CD4-positive, alpha-beta T cell treated with Interleukin-6 for 4 hours (primary cell): ENCODE measurements at places on chromosomes 11 and 22.

- DNase-seq: no peak
These were observed 214.0 kb upstream of the SYN3 start for GRCh38 chr22:33272180-33272579.

DNA sequence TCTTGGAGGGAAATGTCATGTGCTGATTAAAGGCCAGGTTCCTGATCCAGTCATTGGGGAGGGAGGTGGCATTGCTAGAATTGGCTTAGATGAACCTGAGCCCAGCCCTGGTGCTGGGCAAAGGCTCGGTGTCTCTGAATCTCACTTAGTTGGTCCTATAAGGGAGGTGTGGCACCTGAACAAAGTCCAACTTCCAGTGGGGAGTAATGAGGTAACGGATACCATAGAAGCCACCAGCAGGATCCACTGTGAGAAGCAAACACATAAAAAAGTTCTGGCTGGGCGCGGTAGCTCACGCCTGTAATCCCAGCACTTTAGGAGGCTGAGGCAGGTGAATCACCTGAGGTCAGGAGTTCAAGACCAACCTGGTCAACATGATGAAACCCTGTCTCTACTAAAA lies 26.6 kb downstream of the PRDM11 start:
- no peak for DNase-seq

DNA sequence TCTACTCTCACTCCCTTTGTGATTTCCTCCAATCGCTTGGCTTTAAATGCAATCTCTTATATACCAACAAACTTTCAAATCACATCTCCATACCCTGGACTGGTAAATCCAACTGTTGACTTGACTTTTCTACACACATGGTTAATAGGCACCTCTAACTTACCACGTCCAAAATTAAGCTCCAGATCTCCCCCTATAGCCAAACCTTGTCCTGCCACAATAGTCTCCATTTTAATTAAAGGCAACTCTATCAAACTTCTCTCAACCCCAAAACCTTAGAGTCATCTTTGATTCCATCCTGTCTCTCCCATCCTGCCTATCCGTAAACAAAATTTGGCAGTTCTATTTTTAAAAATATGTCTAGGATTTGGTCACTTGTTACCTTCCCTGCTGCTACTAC lies 141.8 kb upstream of the DDI1 start:
- no peak for DNase-seq

GRCh38 chr22:35044607-35045390 lies 21.2 kb upstream of the ISX start:
- DNase-seq: no peak

DNA sequence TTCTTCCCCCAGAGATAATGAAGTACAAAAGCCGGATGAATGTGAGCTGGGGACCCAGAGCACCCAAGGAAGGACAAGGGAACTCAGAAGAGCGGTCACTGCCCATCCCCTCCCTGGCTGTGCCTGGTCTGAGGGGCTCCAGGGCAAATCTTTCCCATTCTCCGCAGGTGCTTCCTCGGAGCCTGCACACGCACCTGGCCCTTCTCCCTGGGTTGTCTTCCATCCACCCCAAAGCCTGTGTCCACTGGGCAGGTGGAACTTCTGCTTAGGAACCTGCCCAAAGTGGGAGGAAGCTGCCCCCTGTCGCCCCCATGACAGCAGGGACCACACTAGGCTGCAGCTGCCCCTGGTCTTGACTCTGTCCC lies 121.0 kb upstream of the FGF3 start:
- DNase-seq: no peak

GRCh38 chr22:22574361-22574760 lies 15.3 kb upstream of the PRAME start:
- DNase-seq: no peak

- no peak for DNase-seq
These were observed 1484.5 kb upstream of the TENM4 start for GRCh38 chr11:80925321-80925720.

DNA sequence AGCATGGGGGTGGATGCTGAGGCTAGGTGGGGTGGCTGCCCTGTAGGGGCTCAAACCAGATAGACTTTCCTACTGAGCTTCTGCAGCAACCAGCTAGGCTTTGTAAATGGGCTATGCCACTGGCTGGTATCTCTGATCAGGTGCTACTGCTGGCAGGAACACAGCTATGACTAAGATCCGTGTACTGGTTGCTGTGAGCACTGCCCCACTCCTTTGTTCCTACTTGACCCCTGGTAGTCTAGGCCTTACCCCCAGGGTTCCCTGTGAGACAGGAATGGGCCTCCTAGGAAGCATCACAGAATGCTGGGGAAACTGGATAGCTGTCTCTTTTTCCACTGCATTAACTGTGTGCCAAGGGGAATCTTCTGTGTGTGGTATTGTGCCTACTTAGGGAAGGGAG lies 58.4 kb upstream of the GAB2 start:
- DNase-seq: no peak

DNA sequence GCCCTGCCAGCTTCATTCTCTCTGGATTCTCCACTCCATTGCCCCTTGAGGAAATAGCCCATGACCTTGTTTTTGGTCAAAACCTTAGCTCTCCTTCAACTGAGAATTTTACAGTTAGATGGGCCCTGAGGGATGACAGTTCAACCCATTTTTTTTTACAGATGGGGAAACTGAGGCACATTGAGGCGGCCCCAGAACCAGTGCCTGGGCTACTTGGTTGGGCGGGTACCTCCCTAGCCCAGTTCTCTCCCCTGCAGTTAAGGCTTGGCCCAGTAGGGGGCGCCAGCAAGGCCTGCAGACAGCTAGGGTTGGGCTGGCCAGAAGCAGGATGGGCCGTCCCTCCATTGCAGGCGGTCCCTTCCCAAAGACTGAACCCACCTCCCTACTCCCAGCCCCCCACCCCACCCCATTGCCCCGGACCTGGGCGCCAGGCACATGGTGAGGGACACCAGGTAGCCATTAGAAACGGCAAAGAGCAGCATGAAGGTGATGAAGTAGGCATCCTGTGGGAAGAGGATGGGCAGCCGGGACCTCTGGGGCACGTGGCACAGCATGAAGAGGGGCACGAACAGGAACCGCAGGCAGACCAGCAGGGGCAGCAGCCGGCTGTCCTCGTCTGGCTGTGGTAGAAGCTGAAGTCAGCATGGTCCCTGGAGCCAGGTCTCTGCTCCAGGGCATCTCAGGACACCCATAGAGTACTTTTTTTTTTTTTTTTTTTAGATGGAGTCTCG lies 7.6 kb downstream of the SLC29A2 start:
- peak; percentile 73 for DNase-seq

DNA sequence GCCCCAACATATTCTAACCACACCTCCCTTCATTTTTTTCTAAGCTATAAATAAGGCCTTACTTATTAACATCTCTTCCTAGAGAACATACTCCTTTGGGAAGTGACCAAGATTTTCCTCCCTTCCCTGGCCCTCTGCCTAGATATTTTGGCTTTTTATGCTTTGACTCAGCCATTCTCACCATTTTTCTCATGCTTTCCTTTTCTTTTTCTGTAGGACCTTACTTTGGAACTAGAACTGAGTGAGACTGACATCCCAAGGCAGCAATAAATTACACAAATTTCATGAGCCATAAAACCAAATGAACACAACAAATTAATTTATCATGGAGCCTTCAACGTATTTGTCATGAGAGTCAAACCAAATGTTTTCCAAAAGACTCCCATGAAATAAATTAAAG lies 142.7 kb upstream of the CTSC start:
- no peak for DNase-seq

DNA sequence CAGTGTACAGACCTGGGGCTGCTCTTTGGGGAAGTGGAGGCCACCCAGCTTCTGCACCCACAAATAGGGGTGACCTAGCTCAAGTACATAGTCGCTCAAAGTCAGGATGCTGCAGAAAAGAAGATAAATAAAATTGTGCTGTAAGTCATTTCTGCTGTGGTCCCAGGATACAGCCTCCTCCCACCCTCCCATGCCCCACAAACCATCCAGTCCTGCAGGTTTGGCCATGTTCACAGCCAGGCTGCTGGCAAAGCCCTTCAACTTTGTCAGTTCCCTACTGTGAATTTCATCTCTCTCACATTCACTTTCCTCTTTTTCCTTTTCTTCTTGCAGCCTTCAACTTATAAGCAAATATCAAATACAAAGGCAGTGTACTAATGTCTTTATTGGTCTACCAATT lies 33.6 kb downstream of the THOC5 start:
- DNase-seq: no peak

DNA sequence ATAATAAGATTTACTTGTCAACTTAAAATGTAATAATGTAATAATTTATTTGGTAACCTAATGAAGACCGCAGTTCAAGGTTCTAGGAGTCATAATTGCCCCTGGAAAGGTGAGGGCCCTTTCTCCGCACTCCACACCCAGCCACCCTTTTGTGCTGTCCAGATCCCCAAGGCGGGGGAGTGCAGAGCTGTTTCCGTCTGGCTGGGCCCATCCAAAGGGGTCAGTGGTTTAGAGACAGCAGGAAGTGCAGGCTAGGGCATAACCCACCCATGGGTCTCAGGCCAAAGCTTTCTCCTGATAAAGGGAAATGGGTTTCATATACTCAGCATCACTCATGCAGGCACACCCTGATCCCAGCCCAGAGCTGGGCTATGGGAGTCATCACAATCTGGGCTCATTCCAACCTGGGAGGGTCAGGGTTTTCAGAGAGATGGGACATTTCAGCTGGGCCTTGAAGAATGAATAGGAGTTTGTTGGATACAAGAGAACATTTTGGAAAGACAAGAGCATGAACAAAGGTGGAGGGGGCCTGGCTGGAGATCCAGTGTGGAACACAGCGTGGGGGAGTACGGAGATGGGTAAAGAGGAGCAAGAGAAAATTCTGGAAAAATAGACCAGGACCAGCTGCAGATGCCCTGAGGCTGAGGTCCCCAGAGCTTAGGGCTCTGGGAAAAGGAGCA lies 432.2 kb downstream of the TBC1D22A start:
- DNase-seq: no peak

- DNase-seq: no peak
These were observed 72.0 kb upstream of the IGLL5 start for GRCh38 chr22:22815397-22816170.

DNA sequence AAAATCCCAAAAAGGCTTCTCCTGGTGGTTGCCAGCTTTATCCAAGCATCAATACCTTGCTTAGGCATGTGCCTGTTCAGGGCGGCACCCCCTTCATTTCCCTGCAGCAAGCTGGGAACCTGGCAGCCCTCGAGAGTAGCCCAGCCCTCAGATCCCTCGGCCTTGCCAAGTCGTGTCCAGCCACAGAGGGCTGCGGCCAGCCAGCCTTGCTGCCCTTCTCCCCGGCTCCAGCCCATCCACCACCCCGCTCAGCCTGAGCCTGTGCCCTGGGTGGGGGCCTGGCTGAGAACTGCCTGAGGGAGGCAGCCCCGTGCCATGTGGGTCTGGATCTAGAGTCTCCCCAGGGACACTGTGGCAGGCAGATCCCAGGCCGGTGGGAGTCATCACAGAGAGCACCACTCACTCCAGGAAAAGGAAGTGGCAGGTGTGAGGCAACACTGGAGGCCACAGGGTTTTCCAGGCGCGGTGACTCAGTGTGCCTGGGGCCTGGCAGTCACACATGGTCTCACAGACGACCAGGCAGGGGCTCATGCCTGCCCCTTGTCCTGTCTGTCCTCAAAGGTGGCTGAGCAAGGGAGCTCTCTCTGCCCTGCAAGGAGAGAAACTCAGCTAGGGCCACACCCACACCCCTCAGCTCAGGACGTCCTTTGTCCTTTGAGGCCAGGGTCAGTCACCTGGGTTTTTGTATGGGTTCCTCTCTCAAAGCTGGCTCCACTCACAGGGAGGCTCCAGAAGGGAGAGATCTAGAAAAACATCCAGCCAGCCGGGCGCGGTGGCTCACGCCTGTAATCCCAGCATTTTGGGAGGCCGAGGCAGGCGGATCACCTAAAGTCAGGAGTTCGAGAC lies 12.2 kb upstream of the CDC42BPG start:
- peak; percentile 59 for DNase-seq

DNA sequence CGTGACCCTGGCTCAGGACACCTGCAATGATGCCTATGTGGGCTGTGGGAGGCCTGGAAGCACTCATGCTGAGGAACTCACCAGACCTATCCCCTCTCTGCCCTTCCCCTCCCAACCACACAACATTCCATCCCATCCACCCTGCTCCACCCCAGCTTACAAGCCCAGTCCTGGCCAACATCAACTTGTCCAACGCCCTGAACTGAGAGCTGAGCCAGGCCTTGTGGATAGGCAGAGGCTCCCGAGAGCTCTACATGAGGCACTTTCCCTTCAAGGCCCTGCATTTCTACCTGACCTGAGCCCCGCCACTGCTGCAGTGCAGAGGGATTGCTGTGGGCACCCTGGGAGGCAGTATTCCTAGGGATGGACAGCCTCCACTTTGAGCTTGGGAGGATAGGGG lies 112.4 kb downstream of the PDE2A start:
- no peak for DNase-seq

- DNase-seq: no peak
These were observed 11.9 kb downstream of the CD82 start for GRCh38 chr11:44577231-44577830.

- DNase-seq: no peak
These were observed 1001.1 kb downstream of the BRD1 start for GRCh38 chr22:48826546-48826945.

DNA sequence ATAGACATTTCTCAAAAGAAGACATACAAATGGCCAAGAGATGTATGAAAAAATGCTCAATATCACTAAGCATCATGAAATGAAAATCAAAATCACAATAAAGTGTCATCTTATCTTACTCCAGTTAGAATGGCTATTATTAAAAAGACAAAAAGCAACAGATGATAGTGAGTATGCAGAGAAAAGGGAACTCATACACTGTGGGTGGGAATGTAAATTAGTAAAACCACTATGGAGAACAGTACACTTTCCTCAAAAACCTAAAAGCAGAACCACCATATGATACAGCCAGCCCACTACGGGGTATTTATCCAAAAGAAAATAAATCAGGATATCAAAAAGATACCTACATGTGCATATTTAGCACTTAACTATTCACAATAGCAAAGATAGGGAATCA lies 700.0 kb upstream of the ANO5 start:
- no peak for DNase-seq

DNA sequence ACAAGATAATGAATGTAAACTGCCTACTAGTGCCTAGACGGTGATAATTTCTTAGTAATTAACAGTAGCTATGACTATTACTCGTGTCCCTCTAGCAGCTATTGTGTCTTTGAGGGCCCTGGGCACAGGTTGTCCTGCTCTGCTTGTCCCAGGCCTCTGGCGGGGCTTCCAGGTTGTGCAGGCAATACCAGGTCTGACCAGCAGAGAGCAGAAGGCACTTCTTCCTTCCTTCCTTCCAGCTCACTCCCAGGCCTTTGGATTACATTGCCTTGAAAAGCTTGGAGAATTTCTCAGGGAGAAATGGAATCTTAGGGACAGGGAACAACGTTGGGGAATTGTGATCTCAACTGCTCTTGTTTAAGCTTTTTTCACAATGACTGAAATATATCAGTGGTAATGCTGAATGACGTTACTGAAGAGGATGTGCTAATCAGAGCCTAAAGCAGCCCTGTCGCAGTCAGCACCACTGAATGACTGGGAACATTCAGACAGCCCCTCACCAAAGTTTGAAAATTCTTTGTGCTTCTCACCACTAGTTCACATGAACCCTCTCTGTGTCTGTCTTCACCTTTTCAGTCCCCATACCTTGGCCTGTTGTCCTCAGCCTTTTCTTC lies 8.4 kb upstream of the CCKBR start:
- peak; percentile 50 for DNase-seq
